ENCODE measurements at places on chromosomes 6 and 20.

DNA sequence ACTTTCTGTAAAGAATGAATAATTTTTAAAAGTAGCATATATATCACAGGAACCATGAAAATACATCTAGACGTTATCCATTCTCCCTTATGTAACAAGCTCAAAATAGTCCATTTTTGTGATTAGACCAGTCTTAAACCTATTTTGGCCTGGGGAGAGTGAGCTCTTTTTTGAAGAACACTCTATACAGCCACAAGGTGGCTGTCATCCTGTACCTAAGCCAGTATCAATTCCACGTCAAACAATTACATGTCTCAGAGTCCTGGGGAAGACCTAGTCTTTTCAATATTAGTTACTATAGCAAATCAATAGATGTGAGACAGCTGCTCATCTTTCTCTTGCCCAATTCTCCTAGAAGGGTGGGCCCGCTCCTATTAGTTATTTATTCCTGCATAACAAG lies 28.4 kb downstream of the FBXO5 start:
- no peak for DNase-seq

DNA sequence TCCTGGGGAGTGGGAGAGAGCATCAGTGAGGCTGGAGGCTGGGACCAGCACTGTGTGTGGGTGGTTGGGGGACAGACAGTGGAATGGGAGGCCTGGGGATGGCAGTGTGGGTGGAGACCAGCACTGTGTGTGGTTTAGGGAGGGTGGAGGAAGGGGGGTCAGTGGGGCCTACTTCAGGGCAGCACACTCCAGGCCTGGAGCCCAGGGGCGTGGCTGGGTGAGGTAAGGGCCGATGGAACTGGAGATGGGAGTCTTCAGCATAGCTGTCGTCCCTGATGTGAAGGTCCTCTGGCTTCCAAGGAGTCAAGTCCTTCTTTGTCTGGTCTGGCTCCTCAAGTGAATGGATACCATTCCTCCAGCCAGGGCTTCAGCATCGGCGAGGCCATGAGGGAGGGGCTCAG lies 18.6 kb downstream of the KCNK17 start:
- no peak for DNase-seq

DNA sequence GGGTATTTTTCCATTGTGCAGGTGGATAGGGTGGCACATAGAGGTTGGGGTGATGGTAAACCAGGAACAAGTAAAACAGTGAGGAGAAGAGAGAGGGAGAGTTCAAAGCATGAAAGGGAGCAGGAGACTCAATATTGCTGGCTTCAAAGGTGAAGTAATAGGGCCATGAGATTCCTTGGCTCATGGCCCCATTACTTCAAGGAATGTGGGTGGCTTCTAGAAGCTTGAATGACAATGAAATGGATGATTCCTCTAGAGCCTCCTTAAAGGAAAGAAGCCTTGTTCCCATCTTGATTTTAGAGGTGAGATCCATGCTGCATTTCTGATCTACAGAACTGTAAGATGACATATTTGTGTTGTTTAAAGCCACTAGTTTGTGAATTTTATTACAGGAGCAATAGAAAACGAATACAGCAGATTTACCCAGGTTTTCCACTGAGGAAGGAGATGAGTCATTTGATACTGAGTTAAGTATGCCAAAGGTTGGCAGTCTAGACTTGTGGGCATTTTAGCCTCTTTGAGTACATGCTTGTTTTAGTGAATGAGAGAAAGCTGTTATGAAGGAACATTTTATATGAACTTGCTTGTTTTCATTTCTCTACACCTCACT lies 110.4 kb downstream of the PLCB4 start:
- no peak for DNase-seq

DNA sequence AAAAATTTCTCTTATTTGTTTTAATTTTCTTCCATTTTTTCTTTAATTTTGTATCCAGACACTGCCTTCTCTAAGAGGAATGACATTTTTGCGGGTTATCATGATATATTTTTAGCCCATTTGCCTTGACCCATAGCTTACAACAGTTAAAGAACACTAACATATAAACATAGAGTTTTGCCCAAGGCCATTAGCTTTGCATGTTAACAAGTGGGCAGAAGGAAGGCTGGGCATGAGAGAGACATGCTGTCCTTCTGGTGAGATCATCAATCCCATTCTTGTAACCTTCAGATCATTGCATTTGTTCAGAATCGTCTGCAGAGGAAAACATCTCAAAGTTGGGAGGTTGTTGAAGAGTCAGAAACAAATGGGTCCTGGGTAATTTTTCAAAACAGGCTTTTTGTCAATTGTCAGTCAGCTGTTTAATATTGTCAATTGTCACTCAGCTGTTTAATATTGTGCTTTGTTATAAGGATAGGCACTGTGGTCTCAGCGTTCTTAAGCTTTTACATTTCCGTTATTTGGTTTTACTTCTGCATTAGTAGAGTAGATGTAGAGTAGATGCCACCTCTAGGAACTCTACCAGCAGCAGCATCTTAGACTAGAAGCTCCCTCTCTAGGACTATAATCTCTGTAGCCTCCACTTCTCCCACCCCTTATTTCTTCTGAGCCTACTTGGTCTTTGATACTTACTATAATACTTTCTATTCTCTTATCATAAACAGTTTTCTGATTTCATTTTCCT lies 243.1 kb downstream of the ESR1 start:
- DNase-seq = no peak

DNA sequence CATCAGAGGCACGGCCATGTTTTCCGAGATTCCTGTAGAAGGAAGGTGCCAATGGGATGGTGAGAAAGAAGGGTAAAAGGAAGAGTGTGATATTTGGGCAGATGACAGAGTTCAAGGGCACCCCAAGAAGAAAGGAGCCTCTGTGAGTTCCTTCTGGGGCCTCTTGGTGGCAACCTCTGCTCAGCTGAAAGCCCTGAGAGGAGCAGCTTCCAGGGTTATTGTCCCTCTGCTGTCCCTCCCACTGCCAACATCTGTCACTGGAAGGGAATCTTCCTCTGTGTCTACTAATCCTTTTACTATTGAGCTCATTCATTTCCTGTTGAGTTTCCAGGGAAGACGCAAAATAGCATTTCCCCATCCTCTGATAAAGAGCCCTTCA lies 40.0 kb upstream of the KCNK16 start:
- DNase-seq = peak; percentile 46

- no peak for DNase-seq
These were observed 25.7 kb upstream of the TCFL5 start for GRCh38 chr20:62887152-62887859.

GRCh38 chr6:100472674-100473073 lies 8.0 kb upstream of the SIM1 start:
- no peak for DNase-seq

- no peak for DNase-seq
These were observed 637 bp downstream of the TFB1M start for GRCh38 chr6:155313602-155314091.

DNA sequence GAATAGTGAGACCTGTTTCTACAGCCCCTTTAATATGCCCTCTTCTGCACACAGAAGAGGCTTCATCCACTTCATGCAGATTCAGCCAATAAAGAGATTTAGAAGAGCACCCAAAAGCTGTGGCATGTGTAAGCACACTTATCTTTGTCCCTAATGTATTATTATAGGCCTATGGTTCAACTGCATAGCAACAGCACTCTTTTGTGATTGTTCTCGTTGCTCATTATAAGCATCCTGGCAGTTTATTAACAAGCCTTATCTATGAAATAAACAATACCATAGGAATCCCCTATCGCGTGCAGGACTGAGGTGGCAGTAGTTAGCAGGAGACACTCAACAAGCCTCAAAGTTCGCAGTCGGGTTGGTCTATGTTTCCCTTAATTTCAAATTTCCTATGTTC lies 138.5 kb upstream of the BEND6 start:
- DNase-seq = no peak

DNA sequence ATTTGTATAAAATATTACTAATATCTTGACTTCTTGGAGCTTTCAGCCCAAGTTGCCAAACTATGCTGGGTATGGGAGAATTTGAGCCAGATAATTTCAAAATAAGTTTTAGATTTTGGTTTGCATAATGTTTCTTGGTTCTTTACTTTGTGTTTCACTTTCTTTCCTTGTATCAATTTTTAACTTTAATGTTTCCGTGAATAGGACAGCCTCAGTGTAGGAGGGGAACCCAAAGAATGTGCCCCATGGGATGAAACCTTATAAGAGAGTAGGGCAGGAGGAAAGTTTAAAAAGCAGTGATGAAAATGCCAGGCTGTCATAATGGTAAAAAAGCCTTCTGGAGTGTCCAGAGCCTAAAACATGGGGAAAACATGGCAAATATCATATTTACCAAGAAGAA lies 252.4 kb upstream of the IRAK1BP1 start:
- no peak for DNase-seq

Data from substantia nigra (tissue), 51 donors.